ENCODE measurements at places on chromosomes 2 and 18. TPM values are rescaled to one million over a fixed set of nuclear protein-coding genes. Genes with fewer than 3 reads are reported as not detected.

The GPR45 gene
- total RNA-seq, result not detected

The TMEM163 gene
- 0.66 TPM for total RNA-seq

DNA sequence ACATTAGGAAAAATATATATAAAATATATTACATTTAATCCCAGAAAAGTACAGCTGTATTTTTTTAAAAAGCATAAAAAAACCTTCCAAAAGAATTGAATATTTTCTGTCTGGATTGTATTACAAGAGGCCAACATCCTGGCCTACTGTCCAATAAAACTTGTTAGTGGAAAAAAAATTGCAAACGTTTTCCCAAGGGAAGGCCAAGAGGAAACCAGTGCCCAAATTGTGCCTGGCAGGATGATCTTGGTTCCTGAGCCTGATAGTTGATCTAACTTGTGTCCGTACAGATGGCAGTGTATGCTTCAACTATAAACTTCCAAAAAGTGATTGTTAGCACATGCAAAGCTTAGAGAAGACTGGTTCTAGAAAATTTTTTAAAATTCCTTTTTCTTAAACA lies 90.6 kb upstream of the LPIN2 start:
- no peaks in the 10 kb centered on the region for H3K36me3 ChIP-seq
- no peaks in the 10 kb centered on the region for H3K27me3 ChIP-seq
- DNase-seq, result no peak
- H3K4me1 ChIP-seq, result no peaks in the 10 kb centered on the region
- no peak overlapping the region for H3K27ac ChIP-seq

GRCh38 chr18:41504316-41504715 lies 450.7 kb upstream of the PIK3C3 start:
- no peak overlapping the region for H3K4me3 ChIP-seq
- H3K36me3 ChIP-seq, result no peaks in the 10 kb centered on the region
- H3K27ac ChIP-seq, result no peak overlapping the region
- no peaks in the 10 kb centered on the region for H3K27me3 ChIP-seq

GRCh38 chr2:180322781-180323180 lies 315.7 kb upstream of the CWC22 start:
- H3K27ac ChIP-seq, result no peak overlapping the region
- no peaks in the 10 kb centered on the region for H3K36me3 ChIP-seq
- H3K4me3 ChIP-seq, result no peak overlapping the region
- H3K27me3 ChIP-seq, result no peaks in the 10 kb centered on the region
- no peak for DNase-seq
- no peaks in the 10 kb centered on the region for H3K4me1 ChIP-seq

All from breast epithelium (tissue), 4 donors.